ENCODE measurements at places on chromosomes 5 and 9. TPM values are rescaled to one million over a fixed set of nuclear protein-coding genes. Genes with fewer than 3 reads are reported as not detected.

SOHLH1 gene
- not detected for total RNA-seq

CCNG1 gene
- total RNA-seq, result 159 TPM

DNA sequence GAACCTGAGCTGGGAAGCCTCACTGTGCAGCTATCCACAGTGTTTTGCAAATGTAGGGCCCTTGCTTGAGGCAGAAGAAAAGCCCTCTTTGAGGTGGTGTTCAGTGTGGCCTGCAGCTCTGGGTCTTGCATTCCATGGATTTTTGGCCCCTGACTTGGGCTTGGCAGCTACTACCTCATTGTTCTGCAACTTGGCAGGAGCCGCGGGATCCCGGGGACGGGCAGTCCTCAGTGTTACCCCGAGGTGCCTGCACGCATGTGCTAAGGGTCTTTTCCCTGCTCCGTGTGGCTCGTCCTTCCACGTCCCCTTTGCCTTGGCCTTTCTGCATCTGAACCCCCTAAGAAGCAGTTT is 39.8 kb downstream of the NEK6 start:
- DNase-seq, result peak; percentile 72

FBLL1 gene
- total RNA-seq, result 0.83 TPM

DNA sequence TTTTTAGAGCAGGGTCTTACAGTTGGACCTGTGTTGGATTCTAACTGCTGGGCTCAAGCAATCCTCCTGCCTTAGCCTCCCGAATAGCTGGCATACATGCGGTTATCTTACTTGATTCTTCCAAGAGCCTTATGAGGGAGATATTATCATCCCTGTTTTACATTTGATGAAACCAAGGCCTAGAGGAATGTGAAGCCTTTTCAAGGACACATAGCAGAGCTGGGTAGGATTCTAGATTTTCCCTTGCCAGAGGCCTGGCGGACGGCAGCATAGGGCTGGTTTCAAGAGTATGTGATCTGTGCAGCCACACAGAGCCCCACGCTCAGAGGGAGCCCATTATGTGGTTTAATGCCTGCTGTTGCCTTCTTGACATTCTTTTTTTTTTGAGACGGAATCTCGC is 24.2 kb downstream of the NDST1 start:
- no peak for DNase-seq

GLDC gene
- 117 TPM for total RNA-seq

DNA sequence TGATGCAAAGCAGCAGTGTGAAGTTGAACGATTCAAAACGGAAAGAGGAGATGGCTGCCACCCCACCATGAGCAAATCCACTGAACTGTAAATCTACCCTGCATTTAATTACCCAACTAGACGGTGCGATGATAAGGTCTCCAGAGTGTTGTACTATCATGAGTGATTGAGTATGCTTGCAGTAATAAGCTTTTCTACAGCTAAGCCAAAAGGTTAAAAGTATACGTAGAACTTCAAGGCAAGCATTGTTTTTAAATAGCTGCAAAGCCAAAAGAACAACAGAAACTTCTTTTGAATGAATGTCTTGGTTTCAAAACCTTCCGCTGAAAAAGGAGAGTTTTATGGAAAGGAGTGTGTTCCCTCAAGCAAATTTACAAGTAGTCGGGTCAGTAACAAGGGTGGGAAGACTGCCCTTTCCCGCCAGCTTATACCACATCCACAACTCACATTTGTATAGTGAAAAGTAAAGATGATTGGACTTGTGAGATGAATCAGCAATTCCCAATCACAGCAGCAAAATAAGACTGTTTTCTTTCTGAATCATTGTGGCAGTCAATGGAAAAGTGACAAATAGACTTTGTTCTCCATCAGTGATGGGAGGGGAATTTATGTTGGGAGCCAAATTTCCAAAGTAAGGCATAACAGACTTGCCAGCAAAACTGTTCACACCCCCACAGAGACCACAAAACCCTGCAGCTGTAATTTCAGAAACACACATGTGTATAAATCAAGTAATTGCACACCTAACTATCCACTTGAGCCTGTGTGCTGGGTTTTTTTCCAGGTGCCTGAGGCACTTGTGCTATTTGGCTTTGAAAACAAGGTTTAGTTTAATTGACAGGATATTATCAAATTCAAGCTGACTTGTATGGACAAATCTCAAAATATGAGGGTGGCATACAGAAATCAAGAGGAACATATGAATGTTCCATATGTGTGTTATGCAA is 407.7 kb upstream of the GRAMD2B start:
- no peak for DNase-seq

AJM1 gene
- 4.8 TPM for total RNA-seq

DNA sequence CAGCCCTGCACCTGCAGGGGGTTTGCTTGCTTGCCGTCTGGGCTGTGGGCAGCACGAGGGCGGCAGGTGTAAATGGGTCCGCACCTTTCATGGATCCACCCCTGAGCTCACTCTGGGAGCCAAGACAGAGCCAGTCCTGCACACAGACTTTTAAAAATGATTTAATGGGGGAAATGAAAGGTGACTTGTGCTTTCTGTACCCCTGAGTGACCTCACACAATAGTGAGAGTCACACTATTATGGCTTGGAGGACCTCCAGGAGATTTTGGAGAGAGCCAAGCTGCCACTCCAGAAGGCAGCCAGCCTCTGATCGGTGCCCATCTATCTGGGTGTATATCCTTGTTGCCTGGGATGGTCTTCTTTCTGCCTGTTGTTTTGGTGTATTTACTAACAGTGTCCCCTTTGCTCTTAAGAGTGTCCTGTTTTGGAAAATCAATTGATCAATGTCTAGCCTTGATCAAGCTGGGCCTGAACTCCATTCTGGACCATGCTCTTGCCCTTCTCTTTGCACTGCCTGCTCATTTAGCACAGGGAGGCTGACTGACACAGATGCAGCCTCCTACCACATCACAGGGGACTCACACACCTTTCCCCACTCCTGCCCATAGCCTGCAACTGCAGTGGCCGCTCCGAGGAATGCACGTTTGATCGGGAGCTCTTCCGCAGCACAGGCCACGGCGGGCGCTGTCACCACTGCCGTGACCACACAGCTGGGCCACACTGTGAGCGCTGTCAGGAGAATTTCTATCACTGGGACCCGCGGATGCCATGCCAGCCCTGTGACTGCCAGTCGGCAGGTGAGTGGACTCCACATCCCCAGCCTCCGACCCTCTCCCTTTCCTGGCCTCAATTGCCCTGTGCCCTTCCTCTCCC is 29.5 kb downstream of the LAMC3 start:
- no peak for DNase-seq

SH3TC2 gene
- 70.0 TPM for total RNA-seq

GRCh38 chr5:2158109-2158508 is 275.4 kb upstream of the IRX4 start:
- DNase-seq, result no peak

GRCh38 chr5:180079702-180080466 is 8.3 kb upstream of the RNF130 start:
- no peak for DNase-seq

GRCh38 chr5:135208555-135208902 is 174.5 kb upstream of the PITX1 start:
- no peak for DNase-seq

DNA sequence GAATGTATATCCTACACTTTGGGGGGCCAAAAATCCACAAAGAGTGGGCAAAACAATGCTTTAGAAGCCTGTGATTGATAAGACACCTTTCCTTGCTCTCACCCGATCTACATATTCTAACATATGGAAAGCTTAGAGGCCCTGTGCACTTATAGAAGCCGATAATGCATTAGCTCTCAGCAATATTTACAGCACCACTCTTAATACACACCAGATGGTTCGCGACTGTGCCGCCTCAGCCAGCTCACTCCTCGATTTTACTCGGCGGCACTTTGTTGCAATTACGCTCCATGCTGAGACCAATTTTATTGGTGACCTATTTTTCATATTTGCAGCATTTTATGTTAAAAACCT is 18.8 kb downstream of the NR2F1 start:
- no peak for DNase-seq

DNA sequence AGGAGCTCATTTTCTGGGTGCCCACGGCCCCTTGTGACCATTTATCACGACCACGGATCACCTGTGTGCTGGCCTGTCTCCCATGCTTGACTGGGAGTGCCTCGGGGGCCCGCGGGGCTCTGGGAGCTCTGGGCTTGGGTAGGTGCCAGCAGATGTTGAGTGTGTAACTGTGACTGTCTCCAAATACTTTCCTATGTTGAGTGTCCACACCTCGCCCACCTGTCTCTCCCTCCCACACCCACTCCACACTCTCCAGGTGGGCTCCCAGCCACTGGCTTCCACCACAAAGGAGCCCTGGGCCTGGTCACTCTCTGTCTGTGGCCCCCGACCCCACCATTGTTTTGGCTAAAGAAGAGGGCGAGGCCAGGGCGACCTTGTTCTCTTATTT is 196.4 kb downstream of the CDK5RAP2 start:
- no peak for DNase-seq

HSPA5 gene
- 224 TPM for total RNA-seq

DNA sequence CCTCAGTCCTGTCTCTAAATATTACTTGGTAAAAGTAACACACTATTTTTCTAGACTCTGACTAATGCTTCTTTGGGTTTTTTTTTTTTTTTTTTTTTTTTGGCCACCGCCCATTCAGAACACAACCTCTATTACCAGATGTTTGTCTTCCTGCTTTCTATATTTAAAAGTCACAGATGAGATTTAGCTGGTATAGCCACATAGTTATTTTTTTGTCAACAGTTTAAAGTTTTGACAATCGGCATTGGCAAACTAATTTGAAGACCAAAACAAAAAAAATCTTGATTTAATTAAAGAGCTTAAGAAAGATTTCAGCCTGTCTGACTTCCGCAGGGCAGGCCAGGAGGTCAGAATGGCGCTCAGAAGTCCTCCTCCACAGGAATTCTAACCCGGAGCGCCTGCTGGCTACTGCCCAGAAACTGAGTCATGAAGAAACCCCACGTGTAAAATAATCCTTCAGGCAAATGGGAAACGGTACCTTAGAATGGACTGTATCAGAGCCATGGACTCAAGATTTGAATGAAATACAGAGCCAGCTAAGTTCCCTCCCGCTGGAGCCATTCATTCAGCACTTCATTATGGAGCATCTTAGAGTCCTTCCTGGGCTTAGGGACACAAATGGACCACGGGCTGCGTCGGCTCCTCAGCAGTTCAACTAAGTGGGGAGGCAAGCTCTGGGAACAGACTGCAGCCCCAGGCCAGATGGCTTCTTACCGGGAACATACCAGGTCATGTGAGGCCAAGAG is 55.6 kb downstream of the PTPDC1 start:
- DNase-seq, result peak; percentile 86

- DNase-seq, result no peak
Observed at GRCh38 chr5:86970361-86970760, 297.3 kb upstream of the RASA1 start.

APBA1 gene
- total RNA-seq, result 21.1 TPM

DNA sequence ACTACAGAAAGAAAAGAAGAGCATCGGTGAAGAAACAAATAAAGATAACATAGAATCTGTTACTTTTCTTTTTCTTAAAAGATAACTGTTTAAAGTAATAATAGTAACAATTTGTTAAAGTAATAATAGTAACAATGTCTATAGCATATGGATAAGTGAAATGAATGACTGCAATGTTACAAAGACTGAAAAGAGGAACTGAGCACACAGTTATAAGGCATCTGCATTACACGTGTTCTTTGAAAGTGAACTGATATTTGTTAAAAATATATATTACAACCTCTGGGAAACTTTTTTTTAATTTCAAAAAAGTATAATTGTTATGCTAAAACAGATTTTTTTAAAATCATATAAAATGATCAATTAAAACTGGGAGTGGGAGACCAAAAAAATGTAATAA is 88.4 kb upstream of the FST start:
- DNase-seq, result no peak

GRCh38 chr9:108049671-108050494 is 560.3 kb upstream of the KLF4 start:
- DNase-seq, result no peak

CTNND2 gene
- total RNA-seq, result 8.0 TPM

NAIF1 gene
- 6.9 TPM for total RNA-seq

DNA sequence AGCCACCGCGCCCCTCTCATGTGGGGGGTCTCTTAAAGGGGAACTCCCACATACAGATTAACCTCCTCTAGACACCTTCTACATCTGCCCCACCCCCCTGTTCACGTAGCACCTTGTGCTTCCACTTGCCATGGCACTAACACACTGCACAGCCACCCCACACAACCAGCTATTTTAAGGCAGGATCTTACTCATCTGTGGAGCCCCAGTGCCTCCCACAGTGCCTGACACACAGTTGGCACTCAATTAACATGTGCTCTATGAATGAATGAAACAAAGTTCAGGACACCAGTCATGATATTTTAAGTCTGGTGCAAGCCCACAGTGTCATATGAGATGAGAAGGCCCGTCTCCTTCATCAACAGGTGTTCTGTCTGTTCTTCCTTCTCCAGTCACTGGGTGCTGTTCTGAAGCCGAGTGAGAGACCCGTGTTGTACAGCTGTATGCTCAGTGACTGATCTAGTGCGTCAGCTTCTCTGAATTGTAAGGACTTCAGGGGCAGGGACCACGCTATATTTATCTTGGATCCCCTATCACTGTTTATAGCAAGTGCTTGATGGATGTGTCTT is 149.1 kb downstream of the TLE1 start:
- no peak for DNase-seq

GRCh38 chr5:78373231-78373630 is 12.8 kb downstream of the SCAMP1 start:
- no peak for DNase-seq

RLN2 gene
- 0.55 TPM for total RNA-seq

DNA sequence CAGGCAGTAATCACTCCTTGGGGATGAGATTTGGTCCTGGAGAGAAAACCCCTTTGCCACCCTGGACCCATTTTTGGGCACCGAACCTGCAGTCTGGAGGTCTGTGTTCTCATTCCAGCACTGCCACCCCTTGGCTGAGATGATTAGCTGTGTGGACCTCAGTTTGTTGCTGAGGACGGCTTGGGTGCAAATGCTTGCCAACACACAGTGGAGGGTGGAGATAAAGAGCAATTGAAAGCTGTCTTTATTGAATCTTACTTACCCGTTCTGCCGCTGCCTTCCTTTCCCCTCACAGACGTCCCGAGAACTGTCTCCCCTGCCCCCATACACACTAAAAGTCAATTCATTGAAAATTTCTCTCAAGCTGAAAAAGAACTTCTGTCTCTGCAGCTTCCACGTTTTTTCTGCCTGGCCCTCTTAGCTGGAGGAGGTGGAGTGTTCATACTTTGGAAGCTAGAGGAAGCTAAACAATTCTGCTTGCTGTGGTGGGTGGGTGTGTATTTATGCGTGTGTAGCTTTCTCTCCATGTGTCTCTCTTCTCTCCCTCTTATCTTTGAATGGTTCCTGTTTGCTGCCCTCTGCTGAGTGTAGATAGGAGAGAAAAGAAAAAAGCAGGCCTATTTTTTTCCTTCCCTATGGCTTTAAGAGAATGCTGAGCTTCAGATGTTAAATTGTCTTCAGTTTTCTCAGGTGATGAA is 6.6 kb downstream of the GALNT10 start:
- DNase-seq, result no peak

CRB2 gene
- 0.05 TPM for total RNA-seq

SPATA31A5 gene
- not detected for total RNA-seq

GRCh38 chr5:150789943-150790611 is 11.5 kb downstream of the SMIM3 start:
- peak; percentile 57 for DNase-seq

BTNL8 gene
- total RNA-seq, result not detected

All from ureter (tissue), 1 donor.